ENCODE measurements at places on chromosomes 6 and 20.

- peak; percentile 73 for DNase-seq
Measured at GRCh38 chr20:47606414-47606982, 104.8 kb downstream of the NCOA3 start.

- DNase-seq: no peak
Measured at GRCh38 chr6:77055711-77056110, 407.6 kb downstream of the HTR1B start.

GRCh38 chr20:50107796-50108331, 5.1 kb downstream of the UBE2V1 start:
- DNase-seq: no peak

GRCh38 chr20:9571783-9572182, 57.4 kb downstream of the LAMP5 start:
- no peak for DNase-seq

- DNase-seq: no peak
Measured at GRCh38 chr20:60062431-60063047, 104.3 kb downstream of the CDH26 start.

GRCh38 chr20:6482486-6482885, 285.0 kb upstream of the BMP2 start:
- DNase-seq: no peak

GRCh38 chr6:13014504-13015378, 298.2 kb downstream of the PHACTR1 start:
- no peak for DNase-seq

DNA sequence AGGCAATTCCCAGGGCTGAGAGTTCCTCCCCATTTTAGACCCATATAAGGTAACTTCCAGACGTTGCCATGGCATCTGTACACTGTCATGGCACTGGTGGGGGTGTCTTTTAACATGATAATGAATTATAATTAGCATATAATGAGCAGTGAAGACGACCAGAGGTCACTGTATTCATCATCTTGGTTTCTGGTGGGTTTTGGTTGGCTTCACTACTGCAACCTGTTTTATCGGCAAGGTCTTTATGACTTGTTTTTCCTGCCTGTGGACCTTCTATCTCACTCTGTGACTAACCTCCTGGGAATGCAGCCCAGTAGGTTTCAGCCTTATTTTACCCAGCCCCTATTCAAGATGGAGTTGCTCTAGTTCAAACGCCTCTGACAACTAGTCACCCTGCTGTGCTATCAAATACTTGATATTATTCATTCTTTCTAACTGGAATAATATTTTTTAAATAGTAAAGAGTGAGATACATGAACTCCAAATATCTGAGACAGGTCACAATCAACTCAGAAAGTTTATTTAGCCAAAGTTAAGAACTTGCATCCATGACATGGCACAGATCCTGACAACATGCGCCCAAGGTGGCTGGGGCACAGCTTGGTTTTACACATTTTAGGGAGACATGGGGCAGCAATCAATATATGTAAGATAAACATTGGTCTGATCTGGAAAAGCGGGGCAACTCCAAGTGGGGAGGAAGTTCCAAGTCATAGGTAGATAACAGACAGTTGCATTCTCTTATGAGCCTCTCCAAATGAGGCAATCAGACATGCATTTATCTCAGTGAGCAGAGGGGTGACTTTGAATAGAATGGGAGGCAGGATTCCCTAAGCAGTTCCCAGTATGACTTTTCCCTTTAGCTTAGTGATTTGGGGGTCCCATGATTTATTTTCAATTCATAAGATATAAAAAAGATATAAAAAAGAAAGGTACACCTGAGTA, 1.2 kb upstream of the UFL1 start:
- DNase-seq: no peak

DNA sequence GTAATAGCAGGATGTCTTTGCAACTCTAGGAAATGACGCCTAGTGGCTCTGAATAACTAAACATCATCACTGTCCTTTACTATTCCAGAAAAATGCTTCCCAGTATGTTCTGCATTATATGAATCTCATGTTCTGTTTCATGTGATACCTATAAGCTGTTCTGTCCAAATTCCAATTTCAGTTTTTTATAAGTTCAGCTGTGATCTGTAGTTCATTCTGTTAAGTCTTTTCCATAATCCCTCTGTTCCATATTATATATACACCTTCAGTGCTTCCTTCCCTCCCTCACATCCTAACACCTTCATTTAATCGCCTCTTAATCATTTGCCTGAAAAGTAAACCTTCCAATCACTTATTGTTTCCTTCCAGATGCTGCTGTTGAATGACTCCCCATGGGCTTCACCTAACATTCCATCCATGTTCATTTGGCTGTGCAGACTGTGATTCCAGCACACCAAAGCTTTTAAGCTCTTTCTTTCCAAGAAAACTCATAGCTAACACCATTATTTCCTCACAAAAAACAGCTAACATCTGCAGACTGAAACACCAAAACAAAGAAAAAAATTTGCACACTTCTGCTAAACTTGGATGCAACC, 18.6 kb downstream of the HMGCLL1 start:
- DNase-seq: no peak

DNA sequence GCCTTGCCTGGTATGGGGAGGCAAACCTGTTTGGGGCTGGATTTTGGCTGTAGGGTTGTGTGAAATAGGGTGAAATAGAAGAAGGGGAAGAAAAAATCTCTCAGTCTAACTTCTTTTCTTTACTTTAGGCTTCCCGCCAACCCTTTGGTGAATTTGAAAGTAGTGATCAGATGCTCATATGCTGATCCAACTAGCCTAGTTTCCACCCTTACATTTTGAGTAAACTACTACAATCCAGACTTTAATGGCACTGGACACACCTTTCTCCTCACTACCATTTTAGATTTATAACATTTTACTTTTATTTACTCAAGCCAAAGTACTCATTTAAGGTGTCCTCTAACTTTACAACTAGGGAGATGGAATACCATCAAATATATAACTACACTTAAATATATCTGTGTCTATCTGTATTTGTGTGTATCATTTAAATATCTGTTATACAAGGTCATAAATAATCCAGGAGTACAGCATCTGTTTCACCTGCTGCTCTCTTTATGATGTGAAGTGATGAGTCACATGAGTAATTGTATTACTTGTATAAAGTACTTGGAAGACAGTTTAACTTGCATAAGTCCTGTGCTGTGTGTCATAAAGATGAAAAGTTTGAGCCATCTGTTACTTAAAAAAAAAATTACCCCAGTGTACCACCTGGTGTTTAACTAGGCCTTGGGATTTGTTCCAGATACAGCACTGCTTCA, 172.1 kb downstream of the CDKAL1 start:
- peak; percentile 92 for DNase-seq

GRCh38 chr6:159665868-159666635, 27.0 kb downstream of the SOD2 start:
- DNase-seq: no peak

GRCh38 chr20:347317-347639, 367 bp downstream of the NRSN2 start:
- DNase-seq: no peak
